ENCODE measurements at places on chromosomes 12 and 14.

- DNase-seq = no peak
These were observed 29.0 kb upstream of the PLEKHG7 start for GRCh38 chr12:92673756-92674155.

- DNase-seq = no peak
These were observed 84.2 kb downstream of the SCARB1 start for GRCh38 chr12:124779161-124780141.

- no peak for DNase-seq
These were observed 138.7 kb upstream of the PLEKHA5 start for GRCh38 chr12:18990856-18991255.

DNA sequence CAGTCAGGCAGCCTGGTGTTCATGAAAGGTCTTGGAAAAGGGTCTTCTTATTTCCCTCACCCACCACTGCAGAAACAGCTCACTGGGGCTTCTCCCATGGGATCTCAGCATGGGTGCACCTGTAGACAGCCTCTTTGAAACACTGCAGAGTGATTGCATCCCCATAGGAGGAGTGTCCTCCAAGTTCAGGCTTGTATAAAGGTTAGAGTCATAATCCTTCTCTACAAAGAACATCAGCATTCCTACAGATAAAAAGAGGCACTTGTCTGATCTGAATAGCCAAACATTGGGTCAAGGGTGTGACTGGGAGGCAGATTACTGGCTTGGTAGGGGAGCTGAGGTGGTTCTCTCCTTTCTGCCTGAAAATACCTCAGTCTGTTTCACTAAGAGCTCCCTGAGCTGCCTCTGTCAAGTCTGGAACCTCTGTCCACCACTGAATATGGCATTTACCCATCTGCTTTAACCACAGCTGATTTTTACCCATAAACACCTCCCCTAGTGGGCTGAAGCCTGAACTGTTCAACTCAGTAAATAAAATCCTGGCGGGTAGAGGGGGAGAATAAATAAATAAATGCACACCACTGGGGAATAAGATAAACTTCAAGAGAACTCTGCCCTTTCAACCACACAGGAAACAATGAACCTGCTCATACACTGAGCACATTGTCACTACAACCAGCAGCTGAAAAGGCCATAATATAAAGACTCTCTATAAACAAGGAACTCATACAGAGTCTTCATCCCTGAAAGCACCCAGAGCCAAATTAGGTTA is 120.7 kb upstream of the SCAF11 start:
- DNase-seq = no peak

GRCh38 chr12:89138048-89138852 is 214.1 kb downstream of the DUSP6 start:
- DNase-seq = no peak

GRCh38 chr12:3771853-3772252 is 18.9 kb upstream of the CRACR2A start:
- DNase-seq = no peak

GRCh38 chr12:87929346-87929745 is 99.9 kb downstream of the C12orf50 start:
- DNase-seq = no peak

- DNase-seq = no peak
These were observed 4.3 kb downstream of the PRKAB1 start for GRCh38 chr12:119672194-119672593.

GRCh38 chr14:70317969-70318634 is 41.4 kb downstream of the COX16 start:
- no peak for DNase-seq

GRCh38 chr12:6375269-6376078 is at the start of gene SCNN1A:
Gene SCNN1A (minus strand): TSS chr12:6375563. CDS start chr12:6374783, 780 bp downstream.
- DNase-seq = no peak

DNA sequence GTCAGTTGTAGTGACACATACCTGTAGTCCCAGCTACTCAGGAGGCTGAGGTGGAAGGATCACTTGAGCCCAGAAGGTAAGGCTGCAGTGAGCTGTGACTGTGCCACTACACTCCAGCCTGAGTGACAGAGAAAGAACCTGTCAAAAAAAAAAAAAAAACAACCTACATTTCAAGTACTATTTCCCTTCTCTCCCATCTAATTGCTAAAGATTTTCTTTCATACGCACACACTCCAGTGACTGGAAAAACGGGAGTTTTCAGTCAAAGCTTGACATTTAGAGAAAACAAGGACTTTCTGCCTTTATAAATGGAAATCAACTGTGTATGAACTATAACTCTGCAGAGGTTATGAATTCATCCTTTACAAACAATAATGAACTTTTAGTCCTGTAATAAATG is 25.9 kb downstream of the GPHB5 start:
- DNase-seq = no peak

DNA sequence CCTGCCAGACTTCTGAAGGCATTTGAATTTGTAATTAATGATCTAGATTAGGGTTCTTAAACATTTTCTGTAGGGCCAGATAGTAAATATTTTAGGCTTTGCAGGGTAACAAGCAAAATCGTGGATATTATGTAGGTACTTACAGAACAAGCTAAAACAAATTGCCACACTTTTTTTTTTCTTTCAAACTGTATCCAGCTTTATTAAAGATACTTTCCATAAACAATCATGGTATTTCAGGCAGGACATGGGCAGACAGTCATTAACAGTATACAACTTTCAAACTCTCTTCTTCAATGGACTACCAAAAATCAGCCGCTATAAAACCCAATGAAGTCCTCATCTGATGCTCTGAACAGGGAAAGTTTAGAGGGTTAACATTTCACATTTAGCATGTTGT is 9.6 kb downstream of the TRMT5 start:
- DNase-seq = no peak

- DNase-seq = no peak
These were observed 417.0 kb upstream of the ATXN7L3B start for GRCh38 chr12:74120644-74121043.

- DNase-seq = no peak
These were observed 177.4 kb downstream of the DPF3 start for GRCh38 chr14:72716476-72716875.

GRCh38 chr14:104602933-104603325 is 1.6 kb downstream of the TMEM179 start:
- DNase-seq = no peak

DNA sequence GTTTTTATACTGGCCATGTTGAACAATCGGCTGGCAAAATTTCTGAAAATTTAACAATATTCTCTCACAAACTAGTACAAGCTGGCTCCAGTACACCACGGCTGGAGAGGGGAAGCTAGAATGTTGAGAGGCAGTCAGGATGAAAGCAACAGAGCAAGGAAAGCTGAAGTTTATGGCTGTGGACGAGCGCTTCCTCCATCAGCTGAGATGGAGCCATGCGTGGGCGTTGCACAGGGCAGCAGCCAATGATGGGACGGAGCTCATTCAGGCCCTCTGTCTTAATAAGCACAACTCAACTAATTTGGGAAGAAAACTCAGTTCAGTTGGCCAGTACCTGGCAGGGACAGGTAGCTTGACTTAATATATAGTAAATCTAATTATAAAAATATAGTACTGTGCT is 14.1 kb upstream of the DCP1B start:
- no peak for DNase-seq

DNA sequence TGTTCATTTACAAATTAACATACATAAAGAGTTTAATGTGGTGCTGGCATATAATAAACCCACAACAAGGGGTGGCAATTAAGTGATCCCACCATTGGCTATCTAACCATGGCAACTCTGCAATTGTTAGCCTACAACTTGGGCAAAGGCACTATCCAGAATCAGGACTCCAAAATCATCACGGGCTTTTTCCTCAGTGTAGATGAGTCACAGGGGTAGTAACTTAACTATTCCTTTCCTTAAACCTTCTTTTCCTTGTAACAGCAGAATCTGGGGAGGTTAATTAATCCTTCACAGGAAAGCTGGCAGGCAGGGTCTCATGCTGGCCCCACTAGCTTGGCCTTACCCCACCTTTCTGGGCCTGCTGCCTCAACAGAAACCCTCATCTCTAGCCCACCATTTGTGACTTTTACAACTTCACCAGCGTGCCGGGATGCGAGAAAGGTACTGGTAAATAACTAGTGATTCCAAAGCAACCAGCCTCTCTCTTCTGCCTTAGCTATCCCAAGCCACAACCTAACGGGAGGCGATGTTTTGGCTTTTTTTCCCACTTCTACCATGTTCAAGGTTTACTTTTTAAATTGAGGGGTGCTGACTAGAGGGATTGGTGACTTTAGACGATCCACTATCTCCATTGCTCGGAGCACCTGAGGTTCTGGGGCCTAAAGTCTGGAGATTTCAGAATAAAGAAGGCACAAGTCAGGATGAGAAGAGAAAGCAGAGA is 744 bp downstream of the ATP5MC2 start:
- no peak for DNase-seq

DNA sequence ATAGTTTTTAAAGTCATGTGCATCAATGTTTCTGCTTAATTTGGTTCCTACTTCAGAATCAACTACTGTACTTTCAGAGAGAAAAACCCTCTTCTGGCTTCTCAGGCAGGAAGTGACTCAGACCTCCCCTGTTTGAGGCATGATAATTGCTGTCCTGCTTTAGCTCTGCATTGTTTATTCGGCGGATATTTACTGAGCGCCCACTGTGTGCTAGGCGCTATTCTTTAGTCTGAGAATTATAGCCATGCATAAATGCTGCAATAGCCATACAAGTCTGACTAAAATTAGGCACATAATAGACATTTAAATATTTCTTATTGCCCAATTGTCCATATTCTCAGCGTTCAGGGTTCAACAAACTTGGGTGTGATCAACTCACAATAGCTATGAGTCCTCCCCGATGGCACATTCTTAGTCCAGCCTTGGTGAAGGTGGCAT is 6.1 kb upstream of the AMIGO2 start:
- DNase-seq = no peak

DNA sequence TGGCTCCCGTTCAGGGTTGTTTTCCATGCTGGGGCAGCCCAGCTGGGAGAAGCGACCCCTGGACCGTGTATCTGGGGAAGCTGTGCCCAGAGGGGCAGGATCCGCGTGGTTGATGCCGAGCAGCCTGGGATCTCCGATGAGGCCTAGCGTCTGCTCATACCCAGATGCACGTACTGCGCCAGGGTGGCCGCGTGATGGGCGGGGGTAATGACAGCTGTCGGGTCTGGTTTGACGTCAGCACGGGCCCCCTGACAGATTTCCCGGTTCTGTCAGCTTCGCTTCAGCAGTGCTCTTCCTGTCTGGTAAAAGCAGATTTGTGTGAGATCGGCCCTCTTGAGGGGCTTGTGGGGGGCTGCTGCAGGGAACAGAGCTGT is 147.3 kb downstream of the TSPAN9 start:
- no peak for DNase-seq

DNA sequence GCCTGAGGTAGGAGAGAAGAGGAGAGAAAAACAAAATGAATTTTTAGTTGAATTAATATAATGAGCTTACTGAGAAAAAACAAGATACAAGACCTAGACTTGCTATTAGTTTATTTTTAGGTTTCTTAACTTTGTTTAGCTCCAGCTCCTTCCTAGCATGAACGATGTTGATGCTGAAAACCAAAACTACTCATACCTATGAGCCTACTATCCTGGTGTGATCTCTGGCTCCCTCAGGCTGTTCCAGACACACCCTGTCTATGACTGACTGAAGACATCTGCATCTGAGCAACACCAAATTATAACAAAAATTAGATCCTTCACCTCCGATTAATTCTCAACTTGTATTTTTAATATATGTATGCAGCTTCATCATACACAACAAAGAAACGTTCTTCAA is 190.4 kb downstream of the SLC5A8 start:
- no peak for DNase-seq

GRCh38 chr12:27226407-27226929 is 17.6 kb upstream of the STK38L start:
- no peak for DNase-seq

DNA sequence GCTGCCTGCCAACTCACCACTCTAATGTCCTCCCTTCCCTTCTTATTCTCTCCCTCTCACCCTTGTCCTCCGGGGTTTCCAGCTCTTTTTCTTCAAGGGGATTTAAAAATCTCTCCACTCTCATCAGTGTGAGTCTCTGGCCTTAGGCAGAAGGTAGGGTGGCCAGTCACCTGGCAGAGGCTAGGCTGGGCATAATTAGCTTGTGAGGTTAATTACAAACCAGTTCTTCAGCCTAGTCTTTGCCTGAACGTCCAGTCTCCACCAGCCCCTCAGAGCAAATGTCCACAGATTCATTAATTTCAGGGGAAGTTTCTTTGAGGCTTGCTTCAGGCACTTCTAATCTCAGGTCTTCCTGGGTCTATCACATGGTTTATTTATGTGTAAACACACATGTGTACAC is 6.7 kb downstream of the KRT7 start:
- no peak for DNase-seq

- DNase-seq = no peak
These were observed 17.8 kb upstream of the MLEC start for GRCh38 chr12:120668868-120669840.

DNA sequence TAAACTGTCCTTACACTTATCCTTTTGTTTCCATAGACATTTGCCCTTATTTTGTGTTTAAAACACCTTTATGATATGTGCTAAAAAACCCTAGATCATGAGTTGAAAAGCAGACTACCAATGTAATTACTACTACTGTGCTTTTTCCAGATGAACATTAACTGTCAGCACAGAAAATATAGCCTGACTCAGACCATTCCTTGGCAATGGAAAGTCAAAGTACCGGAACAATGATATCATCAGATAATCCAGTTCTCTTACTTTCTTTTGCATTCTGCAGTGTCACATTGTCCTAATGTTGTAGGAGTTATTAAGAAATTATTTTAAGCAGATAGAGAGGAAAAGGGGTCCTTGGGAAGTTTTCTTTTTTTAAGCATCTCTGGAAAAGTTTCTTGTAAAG is 1189.0 kb upstream of the FLRT2 start:
- no peak for DNase-seq

DNA sequence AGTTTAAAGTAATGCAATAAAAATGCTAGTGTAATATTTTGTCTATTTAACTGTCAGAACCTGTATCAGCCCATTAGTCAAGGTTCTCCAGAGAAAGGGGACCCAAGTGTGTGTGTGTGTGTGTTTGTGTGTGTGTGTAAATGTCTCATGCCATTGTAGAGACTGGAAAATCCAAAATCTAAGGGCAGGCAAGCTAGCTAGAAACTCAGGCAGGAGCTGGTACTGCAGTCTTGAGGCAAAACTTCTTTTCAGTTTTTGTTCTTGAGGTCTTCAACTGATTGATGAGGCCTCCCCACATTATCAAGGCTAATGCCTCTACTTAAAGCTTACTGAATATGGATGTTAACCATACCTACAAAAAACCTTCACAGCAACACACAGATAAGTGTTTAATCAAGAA is 126.7 kb downstream of the PRKD1 start:
- DNase-seq = no peak

GRCh38 chr14:31084385-31084784 is 58.2 kb upstream of the STRN3 start:
- no peak for DNase-seq

GRCh38 chr14:64763801-64764621 is 59.8 kb downstream of the PLEKHG3 start:
- DNase-seq = no peak

- no peak for DNase-seq
These were observed at the start of gene RNASE7 for GRCh38 chr14:21041676-21042433. Gene RNASE7 (plus strand): TSS chr14:21042362. CDS start chr14:21042993, 631 bp downstream.

DNA sequence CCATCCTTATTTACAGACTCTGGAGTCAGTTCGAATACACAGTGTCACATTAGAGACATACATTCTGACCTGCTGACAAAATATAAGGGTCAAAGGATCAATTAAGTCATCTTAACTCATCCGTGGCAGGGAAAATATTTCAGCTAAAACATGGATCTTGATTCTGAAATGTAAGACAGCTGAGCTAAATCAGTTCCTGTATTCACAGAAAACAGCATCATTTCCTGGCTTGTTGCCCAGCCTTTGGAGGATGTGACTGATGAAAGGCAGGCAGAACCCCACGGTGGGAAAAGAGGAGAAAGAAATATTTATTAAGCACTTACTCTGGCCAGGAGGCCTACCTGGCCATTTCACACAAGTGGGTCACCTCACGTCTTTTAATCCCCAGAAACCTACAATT is 101.9 kb downstream of the GAS2L3 start:
- no peak for DNase-seq

All from activated CD8-positive, alpha-beta memory T cell treated with anti-CD3 and anti-CD28 coated beads for 1 hour (primary cell).